Left forelimb (tissue), 1 donor: ENCODE measurements at places on chromosomes 2 and 18.

DNA sequence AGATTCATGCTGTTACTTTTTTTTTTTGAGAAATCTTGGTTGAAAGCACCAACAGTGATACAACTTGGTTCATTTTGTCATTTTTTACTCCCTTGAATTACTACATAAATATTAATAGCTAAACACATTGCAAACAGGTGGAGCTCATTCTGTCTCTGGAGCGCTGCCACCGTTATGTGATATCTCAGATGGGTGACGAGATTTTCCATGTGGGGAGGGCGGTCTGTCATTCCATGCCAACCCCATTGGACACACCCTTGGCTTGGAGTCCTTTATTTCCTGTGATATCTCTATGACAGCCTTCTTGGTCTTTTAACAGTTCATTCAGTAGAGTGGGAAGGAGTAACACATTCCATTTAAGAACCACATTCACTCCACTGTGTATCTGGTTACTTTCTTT, 794.8 kb downstream of the SATB2 start:
- no peak for DNase-seq

DNA sequence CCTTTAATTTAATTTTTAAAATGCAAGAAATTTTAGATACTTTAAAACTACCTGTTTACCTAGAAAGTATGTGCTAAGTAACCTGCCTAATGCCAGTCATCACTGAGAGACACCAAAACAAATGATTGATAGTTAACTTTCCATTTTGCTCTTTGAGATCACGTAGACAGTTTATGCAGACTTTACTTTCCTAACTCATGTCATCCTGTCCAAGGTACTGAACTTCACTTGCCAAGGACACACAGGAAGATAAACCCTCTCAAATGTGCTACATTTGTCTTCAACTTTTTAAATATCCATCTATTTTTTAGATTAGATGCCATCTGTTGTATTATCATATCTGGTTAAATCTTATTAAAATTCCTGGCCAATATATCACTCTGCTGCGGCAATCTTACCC, 20.1 kb upstream of the SCN1A start:
- no peak for DNase-seq

- DNase-seq = no peak
Measured at GRCh38 chr2:8380566-8380965, 301.3 kb upstream of the ID2 start.

- no peak for DNase-seq
Measured at GRCh38 chr2:193103064-193103463, 908.3 kb upstream of the TMEFF2 start.
